Kidney glomerular epithelial cell (primary cell): ENCODE measurements at places on chromosomes 16 and 17.

GRCh38 chr17:56173958-56174835 is 20.9 kb downstream of the ANKFN1 start:
- no peak for DNase-seq

DNA sequence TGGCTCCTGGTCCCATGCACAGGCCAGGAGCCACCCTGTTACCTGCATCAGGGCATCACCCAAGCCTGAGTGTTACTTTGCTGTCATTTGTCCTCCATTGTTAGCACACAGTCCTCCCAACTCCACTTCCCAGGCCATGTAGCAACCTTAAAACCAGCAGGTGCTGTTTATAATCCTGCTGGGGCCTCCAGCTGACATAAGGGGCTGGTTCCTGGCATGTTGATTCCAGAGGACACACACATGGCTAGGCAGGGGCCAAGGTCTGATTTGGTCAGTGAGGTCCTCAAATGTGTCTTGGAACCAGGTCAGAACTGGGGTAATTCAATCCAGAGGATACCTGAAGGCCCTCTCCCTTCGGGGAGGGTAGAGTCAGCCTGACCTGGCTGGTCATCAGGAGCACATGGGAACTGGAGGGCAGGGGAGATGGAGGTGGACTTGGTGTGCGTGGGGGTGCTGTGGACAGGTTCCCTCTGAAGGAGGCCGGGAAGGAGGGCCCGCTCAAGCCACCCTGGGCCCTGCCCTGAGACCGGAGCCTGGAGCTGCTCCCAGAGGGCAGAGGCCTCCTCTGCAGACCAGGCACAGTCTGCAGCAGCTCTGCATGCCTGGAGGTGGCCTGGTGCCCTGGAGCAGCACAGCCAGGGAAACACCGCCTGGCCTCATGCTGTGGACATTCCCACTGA is 6.6 kb downstream of the ADORA2B start:
- DNase-seq = no peak

GRCh38 chr16:75351183-75351582 is 82.1 kb downstream of the CFDP1 start:
- peak; percentile 79 for DNase-seq

- DNase-seq = no peak
These were observed 15.4 kb upstream of the HELZ start for GRCh38 chr17:67260170-67260987.

GRCh38 chr16:70592106-70592571 is 54.2 kb upstream of the IL34 start:
- DNase-seq = no peak

DNA sequence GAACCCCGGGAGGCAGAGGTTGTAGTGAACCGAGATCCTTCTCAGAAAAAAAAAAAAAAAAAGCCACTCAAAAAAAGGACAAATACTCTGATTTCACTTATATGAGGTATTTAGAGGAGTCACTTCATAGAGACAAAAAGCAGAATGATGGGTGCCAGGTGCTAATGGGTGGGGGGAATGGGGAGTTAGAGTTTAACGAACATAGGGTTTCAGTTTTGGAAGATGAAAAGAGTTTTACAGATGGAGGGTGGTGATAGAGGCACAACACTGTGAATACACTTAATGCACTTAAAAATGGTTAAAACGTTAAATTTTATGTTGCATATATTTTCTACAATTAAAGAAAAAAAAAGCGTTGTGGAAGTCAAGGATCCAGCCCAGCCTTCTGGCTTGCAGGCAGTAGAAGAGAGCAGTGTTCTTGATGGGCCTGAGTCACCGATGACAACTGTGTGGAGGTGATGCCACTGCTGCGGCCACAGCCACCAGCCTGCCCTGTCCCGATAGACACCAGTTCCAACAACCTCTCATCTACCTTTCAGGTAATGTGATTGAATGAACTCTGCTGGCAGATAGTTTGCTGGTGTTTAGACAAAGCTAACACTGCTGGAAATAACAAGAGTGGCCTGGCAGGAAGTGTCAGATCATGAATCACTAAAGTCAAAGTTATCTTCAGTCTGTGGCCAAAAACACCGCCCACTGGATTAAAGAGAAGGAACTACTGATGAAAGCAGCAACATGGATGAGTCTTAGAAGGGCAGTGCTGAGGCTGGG is 49.9 kb upstream of the COX10 start:
- no peak for DNase-seq

- DNase-seq = no peak
These were observed 3.2 kb downstream of the TPSG1 start for GRCh38 chr16:1221628-1222552.
